ENCODE measurements at places on chromosomes 16 and 17.

DNA sequence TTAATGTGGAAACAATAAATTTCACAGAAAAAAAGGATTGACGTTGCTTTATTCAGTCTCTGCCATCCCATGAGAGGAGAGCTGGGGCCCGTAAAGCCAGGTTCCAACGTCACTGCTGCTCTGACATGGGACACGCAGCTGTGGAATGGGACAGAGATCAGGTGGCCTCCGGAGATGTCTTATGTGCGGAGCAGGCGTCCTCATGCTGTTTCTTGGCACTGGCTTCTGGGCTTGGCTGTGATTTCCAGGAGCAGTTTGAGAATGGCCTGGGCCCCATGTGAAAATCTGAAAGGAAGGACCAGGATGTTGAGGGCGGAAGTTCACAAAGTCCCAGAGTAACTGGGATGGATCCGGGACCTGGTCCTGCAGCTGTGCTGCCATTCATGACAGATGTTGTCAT, 32.4 kb downstream of the NDEL1 start:
- no peak for DNase-seq

GRCh38 chr17:61474235-61474927, 22.2 kb downstream of the TBX4 start:
- no peak for DNase-seq

DNA sequence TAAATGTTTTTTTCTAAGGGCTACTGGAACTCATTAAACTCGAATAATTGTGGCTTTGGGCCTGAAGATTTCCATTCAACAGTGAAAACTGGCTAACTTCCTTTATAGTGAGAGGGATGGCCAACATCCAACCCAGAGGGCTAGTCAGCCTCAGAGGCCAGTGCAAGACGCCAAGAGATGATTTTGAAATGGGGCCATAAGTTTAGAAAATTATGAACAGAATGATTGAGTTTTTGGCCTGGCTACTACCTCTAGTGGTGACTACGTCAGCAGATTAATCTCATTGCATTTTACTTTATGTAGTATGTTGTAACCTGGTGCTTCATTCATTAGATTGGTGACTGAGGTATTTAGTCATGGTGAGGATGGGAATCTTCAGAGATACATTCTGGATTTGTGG, 28.4 kb downstream of the HAPSTR1 start:
- DNase-seq, result no peak

GRCh38 chr16:71257768-71258167, 27.2 kb upstream of the HYDIN start:
- DNase-seq, result no peak

DNA sequence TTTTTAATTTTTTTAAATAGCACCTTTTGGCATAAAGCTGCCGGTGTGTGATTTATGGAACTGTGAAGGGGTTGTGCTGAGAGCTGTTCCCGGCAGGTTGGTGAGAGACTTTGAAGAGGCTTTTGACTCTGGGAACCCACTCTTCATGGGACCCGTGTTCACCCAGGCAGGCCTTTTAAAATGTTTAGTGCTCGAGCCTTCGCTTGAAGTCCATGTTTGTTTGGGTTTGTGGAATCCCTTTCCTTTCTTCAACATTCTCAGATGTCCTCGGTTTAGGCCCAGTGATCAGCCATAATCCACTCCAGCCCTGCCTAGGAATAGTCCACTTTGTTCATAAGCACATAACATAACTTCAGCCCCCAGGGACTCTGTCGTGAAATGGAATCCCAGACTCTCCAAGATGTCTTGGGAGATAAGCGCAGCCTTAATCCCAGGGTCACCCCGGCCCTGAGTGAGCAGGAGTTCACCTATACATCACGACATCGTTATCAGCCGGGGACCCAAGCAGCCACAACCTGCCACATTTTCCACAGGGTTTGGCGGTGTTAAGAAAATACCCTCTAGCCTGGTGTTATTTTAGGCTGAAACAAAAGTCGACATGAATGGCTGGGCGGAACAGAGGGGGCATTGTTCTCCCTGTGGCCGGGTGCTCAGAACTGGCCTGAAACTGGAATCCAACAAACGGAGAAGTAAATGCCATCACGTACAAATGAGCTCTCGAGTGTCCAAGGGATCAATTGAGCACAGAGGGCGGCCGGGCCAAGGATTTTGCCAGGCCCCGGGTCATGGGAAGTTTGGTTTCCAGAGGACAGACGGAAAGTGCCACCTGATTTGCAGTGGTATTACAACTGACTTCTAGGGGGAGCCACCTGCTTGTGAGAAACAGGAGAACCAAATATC, 145.7 kb upstream of the IRX3 start:
- no peak for DNase-seq

GRCh38 chr16:78372277-78372676, 272.8 kb downstream of the WWOX start:
- DNase-seq, result no peak

DNA sequence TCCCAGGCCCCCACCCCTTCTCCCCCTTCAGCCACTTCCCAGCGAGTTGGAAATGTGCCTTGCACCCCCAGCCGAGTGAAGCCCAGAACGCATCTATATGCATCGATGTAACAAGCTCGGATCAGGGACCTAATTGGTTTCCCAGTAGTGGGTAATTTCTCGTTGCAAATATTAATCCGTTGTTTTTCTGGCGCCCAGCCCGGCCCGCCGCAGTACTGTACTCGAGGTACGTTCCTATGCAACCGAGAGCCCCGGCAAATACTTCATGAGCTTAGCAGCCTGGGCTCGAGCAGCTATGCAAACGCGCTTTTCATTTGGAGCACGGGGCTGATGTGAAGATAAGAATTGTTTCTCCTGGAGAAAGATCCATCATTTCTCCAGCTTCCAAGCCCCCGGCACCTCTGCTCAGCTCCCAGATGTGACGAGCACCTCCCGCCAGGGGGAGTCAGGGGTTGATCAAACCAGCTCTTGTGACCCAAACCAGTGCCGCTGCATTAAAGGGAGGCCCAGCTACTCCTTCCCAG, 229.8 kb downstream of the KATNIP start:
- no peak for DNase-seq

GRCh38 chr16:24980077-24980793, 34.9 kb downstream of the ARHGAP17 start:
- DNase-seq, result no peak

Data from activated T-helper 1 cell treated with anti-CD3 and anti-CD28 coated beads, Interleukin-2, amount 50 U/mL, for 16 hours (primary cell).